Aorta (tissue), 5 donors: ENCODE measurements at places on chromosomes 7 and 10. TPM values are rescaled to one million over a fixed set of nuclear protein-coding genes. Genes with fewer than 3 reads are reported as not detected.

DNA sequence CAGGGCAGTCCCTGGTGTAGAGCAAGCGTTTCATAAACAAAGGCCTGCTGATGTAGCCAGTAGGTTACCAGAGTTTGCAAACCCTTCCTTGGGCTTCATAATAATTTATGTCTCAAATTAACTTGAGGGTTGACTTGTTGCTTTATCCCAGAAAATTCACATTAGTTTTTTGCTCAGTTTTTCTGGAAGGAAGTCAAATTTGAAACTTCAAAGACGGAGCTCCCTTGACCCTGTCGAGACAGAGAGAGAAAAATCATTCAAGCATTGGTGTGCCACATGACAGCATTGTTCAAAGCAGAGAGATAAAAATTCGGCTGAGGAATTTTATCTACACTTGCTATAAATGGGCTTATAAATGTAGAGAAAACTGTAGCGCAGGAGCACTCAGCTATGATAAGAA is 627.7 kb downstream of the TNS3 start:
- H3K4me3 ChIP-seq: no peak overlapping the region
- H3K4me1 ChIP-seq: no peaks in the 10 kb centered on the region
- no peak overlapping the region for H3K27ac ChIP-seq
- H3K27me3 ChIP-seq: no peaks in the 10 kb centered on the region

GRCh38 chr7:115015619-115016018 is 93.7 kb downstream of the MDFIC start:
- H3K4me1 ChIP-seq: no peaks in the 10 kb centered on the region
- no peak for DNase-seq
- peaks cover 2% of the 10 kb centered on the region for H3K36me3 ChIP-seq

- H3K36me3 ChIP-seq: no peaks in the 10 kb centered on the region
- no peak overlapping the region for H3K27ac ChIP-seq
- H3K27me3 ChIP-seq: peaks cover 2% of the 10 kb centered on the region
- no peak overlapping the region for H3K4me3 ChIP-seq
- no peak for DNase-seq
Measured at GRCh38 chr7:23471106-23471859, 992 bp upstream of the IGF2BP3 start.

CUZD1 gene
- 1.1 TPM for total RNA-seq

DNA sequence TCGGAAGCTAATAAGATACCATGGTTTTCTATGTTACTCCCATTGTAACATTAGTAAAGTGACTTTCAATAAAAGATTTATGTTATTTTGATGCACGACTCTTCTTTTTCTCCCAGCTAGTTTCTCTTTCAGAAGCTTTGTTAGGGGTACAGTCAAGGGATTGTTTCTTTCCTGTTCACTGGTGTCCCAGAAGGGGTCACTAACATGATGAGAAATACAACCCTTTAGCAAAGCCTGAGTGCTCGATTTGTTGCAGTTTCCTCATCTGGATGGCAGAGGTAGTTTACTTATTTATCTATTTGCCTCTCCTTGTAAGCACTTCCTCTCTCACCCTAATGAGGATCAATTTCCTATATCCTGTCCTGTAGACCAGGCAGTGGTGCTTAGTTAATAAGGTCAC is 17.0 kb downstream of the SRI start:
- no peak overlapping the region for H3K4me3 ChIP-seq
- H3K4me1 ChIP-seq: no peaks in the 10 kb centered on the region
- peaks cover 4% of the 10 kb centered on the region for H3K36me3 ChIP-seq
- H3K27ac ChIP-seq: no peak overlapping the region
- H3K27me3 ChIP-seq: no peaks in the 10 kb centered on the region

DNA sequence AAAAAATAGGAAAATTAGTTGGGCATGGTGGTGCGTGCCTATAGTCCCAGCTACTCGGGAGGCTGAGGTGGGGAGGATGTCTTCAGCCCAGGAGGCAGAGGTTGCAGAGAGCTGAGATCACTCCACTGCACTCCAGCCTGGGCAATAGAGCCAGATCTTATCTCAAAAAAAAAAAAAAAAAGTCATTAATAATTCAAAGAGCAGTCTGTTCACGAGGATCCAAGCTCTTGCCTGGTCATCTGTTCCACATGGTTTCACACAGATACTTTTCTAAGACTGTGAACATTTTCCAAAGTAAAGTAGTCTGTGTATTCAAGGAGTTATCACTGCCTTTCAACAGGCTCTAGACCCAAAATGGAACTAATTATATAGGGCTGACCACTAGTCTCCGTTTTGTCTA is 86.9 kb downstream of the ZNF277 start:
- no peaks in the 10 kb centered on the region for H3K4me1 ChIP-seq
- no peak overlapping the region for H3K27ac ChIP-seq
- no peak overlapping the region for H3K4me3 ChIP-seq
- H3K36me3 ChIP-seq: no peaks in the 10 kb centered on the region
- DNase-seq: no peak
- no peaks in the 10 kb centered on the region for H3K27me3 ChIP-seq

GRCh38 chr7:117041822-117042221 is 88.5 kb downstream of the ST7 start:
- no peak overlapping the region for H3K4me3 ChIP-seq
- H3K27ac ChIP-seq: no peak overlapping the region
- no peaks in the 10 kb centered on the region for H3K27me3 ChIP-seq
- H3K4me1 ChIP-seq: peaks cover 7% of the 10 kb centered on the region
- no peaks in the 10 kb centered on the region for H3K36me3 ChIP-seq

SPRN gene
- not detected for total RNA-seq

AFAP1L2 gene
- total RNA-seq: 16.3 TPM

GRCh38 chr7:1558841-1559625 is 3.0 kb upstream of the TMEM184A start:
- H3K4me3 ChIP-seq: no peak overlapping the region
- no peak overlapping the region for H3K27ac ChIP-seq
- no peaks in the 10 kb centered on the region for H3K36me3 ChIP-seq
- no peaks in the 10 kb centered on the region for H3K4me1 ChIP-seq
- H3K27me3 ChIP-seq: no peaks in the 10 kb centered on the region

DNA sequence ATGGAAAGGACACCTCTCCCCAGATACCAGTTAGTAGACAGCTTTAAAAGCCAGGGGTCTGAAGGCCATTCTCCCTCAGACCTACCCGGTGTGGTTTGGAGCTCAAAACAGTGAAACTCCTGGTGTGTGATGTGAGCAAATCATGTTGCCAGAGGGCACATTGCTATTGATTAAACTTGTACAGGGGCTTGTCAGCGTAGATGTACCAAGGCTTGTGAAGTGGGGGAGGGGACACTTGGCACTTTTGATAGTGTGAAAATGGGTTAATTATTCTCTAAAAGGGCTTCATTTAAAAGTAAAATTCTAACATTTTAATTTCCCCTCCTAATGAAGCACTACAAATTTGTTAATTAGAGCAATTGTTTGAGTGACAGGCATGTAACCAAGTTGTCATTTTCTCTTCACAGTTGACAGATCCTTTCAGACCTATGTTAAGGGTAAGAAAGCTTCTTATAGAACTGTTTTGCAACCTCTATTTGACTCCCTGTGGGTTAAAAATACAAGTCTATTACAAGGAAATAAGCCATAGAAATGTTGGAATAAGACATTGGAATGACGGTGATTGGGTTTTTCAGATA is 356.9 kb upstream of the GALNT17 start:
- no peak for DNase-seq
- no peaks in the 10 kb centered on the region for H3K4me1 ChIP-seq
- H3K36me3 ChIP-seq: peaks cover 25% of the 10 kb centered on the region
- no peaks in the 10 kb centered on the region for H3K27me3 ChIP-seq
